ENCODE measurements at places on chromosomes 2 and 18.

GRCh38 chr18:45998244-45998643 is 31.1 kb upstream of the EPG5 start:
- no peak for DNase-seq

DNA sequence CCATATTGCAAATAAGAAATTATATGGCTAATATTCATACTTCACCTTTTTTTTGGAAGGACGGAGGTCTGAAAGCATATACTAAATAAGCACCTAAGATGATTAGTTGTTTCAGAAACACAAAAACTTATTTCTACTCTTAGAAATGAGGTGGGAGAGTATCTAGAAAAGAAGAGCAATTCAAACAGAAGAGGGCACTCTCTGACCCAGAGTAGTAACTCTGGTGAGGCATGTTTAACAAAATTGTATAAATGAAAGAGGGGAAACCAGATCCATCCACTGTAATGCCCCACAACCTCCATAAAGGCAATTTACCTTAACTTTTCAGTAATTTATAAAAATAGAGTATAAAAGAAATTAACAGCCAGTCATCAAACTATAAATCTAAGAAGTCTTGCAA is 669.6 kb upstream of the VRK2 start:
- no peak for DNase-seq

DNA sequence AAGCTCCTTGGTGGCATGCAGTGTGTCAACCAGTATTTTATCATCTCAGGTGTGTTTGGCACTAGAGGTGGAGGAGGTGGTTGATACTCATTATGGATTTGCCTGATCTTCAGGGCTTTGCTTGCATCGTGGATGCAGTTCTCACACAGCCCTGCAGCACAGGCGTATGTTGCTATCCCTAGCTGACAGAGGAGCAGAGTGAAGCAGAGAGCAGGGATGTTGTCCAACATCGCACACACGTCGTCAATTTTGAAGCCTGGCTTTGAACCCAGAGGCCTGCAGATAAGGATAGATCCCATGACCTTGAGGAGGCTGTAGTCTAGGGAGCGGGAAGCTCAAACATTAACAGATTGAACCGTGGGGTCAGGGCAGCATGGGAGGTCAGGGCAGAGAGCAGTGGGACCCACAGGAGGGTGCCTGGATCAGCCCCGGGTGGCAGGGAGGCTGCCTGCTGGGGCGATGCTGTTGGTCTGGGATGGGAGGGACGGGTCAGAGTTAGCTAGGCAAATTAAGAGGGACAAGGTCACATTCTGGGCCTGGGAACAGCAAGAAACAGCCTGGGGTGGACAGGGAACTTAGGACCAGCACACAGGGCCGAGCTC is 4.2 kb downstream of the RNF144A start:
- no peak for DNase-seq

GRCh38 chr2:132420816-132421805 is 4.5 kb downstream of the GPR39 start:
- no peak for DNase-seq

GRCh38 chr2:159531475-159531874 is 84.9 kb downstream of the BAZ2B start:
- DNase-seq = no peak

GRCh38 chr18:37385846-37386778 is 179.5 kb downstream of the CELF4 start:
- DNase-seq = no peak

DNA sequence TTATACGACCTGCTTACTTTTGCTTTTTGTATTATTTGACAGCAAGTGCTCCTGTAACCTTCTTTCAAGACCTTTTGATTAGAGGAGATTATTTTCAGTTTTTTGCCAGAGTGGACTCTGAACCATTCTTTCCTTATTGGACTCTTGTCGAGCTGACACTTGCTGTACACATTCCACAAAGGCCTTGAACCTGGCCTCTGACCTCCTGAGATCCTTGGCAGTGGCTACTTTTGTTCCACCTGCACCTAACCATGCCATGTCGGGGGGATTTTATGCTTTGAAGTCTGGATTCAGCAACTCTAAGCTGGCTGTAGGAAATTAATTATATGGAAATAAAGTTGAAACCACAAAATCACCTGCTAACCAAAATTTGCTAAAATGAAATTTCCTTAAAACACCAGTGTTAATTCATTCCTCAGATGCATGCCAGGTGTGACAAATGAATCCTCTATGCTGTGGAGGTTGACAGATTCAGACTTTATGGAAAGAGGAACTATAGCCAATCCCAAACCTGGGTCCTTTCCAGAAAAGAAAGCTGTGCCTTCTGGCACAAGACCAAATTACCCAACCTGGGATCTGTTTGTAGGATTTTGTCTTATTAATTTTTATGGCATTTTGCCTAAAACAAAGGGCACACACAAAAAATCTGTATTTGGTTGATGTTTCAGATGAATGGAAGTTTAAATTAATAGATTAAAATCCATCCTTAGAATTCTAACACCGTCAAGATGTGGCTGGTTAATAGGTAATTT is 110.4 kb downstream of the CDC42EP3 start:
- DNase-seq = no peak

DNA sequence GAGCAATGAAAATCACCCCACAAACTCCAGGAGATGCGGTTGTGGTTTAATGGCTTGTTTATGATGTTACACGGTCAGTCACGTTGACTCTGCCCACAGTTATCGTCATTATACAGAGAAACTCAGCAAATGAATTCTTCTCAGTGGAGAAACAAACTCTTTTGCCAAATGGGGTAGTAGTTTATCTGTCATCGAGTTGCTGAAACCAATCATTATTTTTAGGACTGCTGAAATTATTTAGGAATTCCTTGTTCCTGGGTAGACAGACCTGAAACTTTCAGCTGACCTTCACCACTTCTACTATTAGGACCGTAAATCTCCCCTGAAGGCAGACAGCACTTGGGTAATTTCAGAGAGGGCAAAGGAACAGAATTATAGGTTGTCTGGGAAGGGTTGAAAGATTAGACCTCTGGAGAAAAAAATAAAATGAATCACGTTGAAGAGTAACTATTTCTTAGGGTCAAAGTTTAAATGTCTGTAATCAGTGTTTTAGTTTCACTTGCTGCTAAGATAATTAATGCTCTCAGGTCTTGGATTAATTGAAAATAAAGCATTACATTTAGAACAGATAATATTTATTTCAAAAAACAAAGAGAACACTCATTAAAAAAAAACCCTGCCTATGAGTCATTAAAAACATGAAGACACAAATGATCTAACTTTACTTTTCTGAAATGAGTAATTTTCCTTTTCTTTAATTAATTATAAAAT is 52.1 kb upstream of the LYPD6 start:
- DNase-seq = no peak

- DNase-seq = no peak
These were observed 105.9 kb downstream of the PXDN start for GRCh38 chr2:1638281-1638860.

GRCh38 chr2:7007846-7008741 is 90.9 kb downstream of the RNF144A start:
- no peak for DNase-seq

DNA sequence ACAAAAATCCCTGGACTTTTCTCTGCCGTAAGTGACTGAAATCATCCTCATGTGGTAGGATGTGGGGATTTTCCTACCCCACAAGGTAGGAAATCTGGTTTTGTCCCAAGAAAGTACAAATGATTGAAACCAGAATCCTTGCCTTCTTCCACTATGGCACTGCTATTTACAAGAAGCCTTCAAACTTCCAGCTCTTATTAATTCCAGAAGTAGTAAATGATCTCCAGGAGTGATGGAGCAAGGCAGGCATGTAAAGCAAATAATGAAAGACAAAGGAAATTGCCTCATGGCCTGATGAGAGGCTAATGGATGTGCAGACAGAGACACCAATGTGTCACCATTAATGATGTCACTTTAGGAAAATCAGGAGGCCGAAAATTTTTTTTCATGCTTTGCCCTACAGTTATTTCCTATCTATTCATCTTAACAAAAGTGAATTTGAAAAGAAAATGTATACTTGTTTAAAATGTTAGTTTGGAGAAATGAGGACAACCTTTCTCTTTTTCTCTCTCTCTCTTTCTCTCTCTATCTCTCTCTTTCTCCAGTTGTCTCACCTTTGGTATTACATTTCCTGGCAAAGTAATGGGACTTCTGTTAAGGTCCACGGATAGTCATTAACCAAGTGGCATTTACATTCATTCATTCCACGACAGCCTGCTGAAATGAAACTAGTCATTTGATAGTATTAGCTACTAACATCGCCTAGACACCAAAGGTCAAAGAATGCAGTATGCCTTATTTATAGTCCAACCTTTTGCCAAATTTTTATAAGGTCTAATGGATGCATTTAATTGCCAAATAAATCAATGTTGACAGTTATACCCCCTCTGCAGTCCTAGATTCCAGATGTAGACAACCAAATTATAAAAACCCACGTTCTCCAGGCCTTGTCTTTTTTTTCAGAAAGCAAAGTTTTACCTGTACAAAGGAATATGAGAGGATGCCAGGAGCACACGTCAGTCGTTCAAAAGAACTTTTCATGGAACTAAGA is 5.0 kb upstream of the EVA1A start:
- no peak for DNase-seq

GRCh38 chr2:71846669-71847291 is 300.9 kb downstream of the CYP26B1 start:
- no peak for DNase-seq

GRCh38 chr2:86011449-86011941 is 94.2 kb downstream of the POLR1A start:
- no peak for DNase-seq

DNA sequence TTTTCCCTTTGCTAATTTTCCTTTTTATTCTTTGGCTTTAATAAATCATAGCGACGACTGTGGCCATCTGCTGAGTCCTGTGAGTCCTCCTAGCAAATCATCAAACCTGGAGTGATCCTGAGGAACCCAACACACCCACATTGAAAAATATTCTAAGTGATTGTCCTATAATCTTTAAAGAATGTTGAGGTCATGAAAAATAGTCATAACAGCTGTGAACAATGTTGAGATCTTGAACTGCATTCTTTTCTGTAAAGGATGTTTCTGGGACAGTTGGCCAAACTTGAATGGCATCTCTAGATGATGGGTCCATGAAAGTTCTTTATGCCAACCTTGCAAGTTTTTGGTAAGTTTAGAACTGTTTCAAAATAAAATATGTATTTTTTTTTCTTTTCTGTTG is 53.2 kb upstream of the ADAM23 start:
- DNase-seq = no peak

DNA sequence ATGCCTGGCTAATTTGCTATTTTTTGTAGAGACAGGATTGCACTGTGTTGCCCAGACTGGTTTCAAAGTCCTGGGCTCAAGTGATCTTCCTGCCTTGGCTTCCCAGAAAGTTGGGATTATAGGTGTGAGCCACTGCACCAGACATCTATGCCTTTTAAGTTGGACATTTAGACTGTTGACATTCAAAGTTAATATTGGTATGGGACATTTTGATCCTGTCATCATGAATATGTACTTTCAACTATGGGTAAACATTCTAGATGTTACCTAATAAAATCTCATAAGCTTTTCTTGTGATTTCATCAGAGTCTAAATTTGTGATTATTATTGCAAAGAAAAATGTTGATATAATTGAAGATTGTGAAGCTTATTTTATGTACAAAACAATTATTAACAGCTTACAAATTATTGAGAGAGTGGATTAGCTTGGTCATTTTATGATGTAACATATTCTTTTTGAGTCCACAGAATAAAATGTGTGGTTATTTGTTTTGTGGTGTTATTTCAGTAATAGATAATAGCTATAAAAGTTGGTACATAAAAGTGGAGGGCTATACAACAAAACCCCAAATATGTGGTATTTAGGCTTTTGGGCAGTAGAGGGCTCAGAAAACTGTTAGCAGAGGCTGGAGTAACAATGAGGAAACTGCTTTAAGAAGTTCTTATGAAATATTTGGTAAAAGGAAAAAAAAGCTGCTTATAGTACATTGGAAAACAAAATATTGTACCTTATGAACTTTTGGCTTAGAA is 41.4 kb downstream of the STARD6 start:
- DNase-seq = no peak

DNA sequence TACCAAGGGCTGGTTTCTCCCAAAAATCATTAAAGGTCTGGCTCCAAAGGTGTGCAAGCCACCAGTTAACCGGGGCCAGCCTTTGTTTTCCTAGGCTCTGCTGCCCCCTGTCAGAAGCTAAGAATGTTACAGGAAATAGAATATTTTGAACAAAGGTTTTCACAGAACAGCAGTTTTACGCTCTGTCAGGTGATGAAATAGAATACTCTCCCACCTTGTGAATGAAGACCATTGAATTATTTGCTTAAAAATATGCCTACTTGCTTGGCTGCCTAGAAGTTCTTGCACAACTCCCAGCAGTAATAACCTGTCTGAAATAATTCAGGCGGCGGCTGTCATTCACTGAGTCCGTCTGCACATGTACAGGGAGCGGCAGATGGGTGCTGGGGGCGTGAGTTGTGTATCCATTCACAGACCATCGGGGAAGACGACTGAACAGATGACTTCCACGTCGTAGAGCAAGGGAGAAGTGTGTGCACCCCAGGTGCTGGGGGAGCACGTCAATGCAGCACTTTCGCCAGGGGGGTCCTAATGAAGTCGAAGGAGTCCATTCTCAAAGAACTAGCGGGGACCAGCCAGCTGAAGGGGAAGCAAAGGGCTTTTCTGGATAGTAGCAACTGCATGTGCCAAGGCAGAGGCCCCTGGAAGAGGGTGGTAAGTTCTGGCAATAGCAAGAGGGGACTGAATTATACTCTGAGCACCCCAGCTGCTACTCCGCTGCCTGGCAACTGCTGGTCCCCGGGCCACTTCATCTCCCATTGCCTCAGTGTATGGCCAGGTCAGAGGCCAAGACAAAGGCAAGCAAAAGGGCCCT is 56.1 kb downstream of the SF3B1 start:
- DNase-seq = peak; percentile 33

GRCh38 chr2:98191883-98192282 is 104.9 kb downstream of the VWA3B start:
- no peak for DNase-seq

DNA sequence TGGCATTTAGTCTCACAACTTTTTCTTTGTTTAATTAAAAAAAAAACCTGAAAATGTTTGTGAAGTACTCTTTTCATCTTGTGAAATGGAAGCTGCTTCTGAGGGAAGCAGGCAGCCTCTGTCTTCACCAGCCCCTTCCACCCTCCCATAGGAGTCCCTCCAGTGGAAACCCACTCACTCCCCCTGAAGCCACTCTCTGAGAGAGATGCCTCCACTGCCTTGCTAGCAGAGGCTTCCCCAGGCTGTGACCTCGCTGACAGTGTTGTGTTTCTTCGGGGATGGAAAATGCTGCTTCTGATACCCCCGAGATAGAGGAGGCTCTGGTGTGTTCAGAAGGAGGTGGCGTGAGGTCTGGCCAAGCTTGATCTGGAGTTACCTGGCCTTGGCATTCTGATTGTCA is 59.9 kb downstream of the SH3RF3 start:
- DNase-seq = no peak

GRCh38 chr2:100909534-100910081 is 89.7 kb downstream of the NPAS2 start:
- DNase-seq = no peak

GRCh38 chr2:226790431-226790830 is 9.2 kb downstream of the IRS1 start:
- DNase-seq = no peak
